Activated naive CD4-positive, alpha-beta T cell treated with anti-CD3 and anti-CD28 coated beads, Interleukin-2, amount 50 U/mL, for 72 hours (primary cell): ENCODE measurements at places on chromosomes 5 and 9. TPM values are rescaled to one million over a fixed set of nuclear protein-coding genes. Genes with fewer than 3 reads are reported as not detected.

- DNase-seq, result no peak
Measured at GRCh38 chr5:111572561-111572960, 60.2 kb upstream of the STARD4 start.

The SLCO4C1 gene
- total RNA-seq, result 0.07 TPM

GRCh38 chr9:10130061-10130675 is 482.6 kb downstream of the PTPRD start:
- DNase-seq, result no peak

The GGTA1 gene
- not detected for total RNA-seq

DNA sequence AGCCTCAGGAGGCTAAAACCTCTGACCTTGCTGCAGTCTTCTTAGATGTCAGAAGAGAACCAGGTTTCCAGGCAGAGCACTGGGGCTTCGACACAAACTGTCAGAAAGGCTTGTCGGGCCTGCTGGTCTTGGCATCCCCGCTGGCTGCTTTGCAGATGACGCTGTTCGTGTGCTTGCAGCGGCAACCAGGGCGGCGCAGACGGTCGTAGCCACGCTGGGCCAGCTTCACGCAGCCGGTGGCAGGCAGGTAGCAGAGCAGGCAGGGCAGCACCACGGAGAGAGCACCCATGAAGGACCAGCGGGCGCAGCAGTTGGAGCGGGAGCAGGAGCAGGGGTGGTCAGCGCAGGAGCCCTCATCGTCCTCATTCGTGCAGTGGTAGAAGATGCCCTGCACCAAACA is 10.7 kb downstream of the SPRY4 start:
- DNase-seq, result no peak

The RPL35 gene
- 1,912 TPM for total RNA-seq

The INSL4 gene
- not detected for total RNA-seq

The SLC6A19 gene
- total RNA-seq, result not detected

The POU5F2 gene
- total RNA-seq, result 0.75 TPM

The MYORG gene
- total RNA-seq, result 2.2 TPM

- DNase-seq, result no peak
Measured at GRCh38 chr9:114791312-114791711, 14.5 kb downstream of the TNFSF15 start.

The SPINK4 gene
- total RNA-seq, result not detected

- DNase-seq, result peak; percentile 84
Measured at GRCh38 chr5:139747583-139748504, 47.8 kb upstream of the PSD2 start.
